ENCODE measurements at places on chromosomes 1 and 21. TPM values are rescaled to one million over a fixed set of nuclear protein-coding genes. Genes with fewer than 3 reads are reported as not detected.

The GREM2 gene
- 0.64 TPM for total RNA-seq

The ANGPTL3 gene
- not detected for total RNA-seq

DNA sequence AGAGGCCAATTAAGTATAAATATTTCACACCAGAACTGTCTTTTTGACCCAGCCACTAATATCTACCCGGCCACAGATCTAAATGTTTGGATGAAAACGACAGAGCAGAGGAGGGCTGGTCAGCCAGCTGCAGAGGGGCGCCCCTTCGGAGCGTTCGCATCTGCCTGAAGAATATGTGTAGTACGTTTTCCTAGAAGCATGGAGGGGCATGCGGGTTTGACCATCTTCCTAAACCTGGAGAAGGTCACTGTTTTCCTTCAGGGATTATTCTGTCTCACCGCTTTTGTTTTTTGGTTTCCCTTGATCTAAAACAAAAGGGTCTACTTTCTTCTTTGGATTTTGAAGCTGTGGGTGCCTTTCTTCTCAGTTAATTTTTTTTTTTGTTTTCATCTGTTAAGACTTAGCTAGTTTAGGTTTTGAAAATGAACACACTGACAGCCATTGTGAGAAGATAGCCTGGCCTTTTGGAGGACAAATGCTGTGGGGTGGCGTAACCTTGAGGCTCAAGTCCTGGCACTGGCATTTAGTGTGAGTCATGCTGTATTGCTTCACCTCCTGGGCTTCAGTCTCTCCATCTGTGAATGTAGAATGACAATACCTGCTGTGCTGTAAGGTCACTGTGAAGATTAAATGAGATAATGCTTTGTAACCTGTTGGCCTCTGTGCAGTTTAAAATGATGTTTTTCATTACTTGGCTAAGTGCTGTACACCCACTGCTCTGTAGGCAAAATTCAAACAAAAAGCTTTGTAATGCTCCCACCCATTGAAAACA, 74.1 kb upstream of the IRF2BP2 start:
- DNase-seq = peak; percentile 74

- no peak for DNase-seq
Measured at GRCh38 chr1:168509875-168510791, 33.7 kb downstream of the XCL2 start.

- DNase-seq = peak; percentile 89
Measured at GRCh38 chr1:109274533-109275476, 8.1 kb downstream of the PSRC1 start.

All from upper lobe of right lung (tissue), 1 donor.